H1 (cell line): ENCODE measurements at places on chromosomes 1 and 21. TPM values are rescaled to one million over a fixed set of nuclear protein-coding genes. Genes with fewer than 3 reads are reported as not detected.

- H3K4me3 ChIP-seq = no peak overlapping the region
Observed at GRCh38 chr1:220783453-220783852, 3.3 kb upstream of the MTARC1 start.

GRCh38 chr1:15848929-15849774 lies 1.6 kb downstream of the SPEN start:
- peak overlapping the region; percentile 47 for H3K4me3 ChIP-seq
- H3K27me3 ChIP-seq = no peaks in the 10 kb centered on the region
- H3K27ac ChIP-seq = peak overlapping the region; percentile 87
- H3K4me1 ChIP-seq = no peaks in the 10 kb centered on the region

C1orf115 gene
- 5.6 and 6.4 TPM in 2 replicates for total RNA-seq

DNA sequence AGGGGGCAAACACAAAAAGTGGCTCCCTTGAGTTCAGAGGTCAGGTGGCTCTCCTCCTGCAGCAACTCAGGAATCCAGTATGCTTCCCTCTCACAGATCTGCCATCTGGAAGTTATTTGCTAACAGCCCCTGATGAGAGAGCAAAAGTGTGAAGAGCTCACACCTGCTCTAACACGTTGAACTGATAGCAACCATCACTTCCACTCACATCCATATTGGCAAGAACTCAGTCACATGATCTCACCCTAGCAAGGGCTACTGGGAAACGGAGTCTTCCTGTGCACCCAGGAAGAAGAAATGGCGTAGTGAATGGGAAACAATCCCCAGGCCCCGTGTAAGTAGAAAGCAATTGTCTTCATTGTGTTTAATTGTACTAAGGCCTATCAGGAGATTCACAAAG lies 20.7 kb upstream of the SLC45A1 start:
- H3K36me3 ChIP-seq = no peaks in the 10 kb centered on the region
- H3K27me3 ChIP-seq = no peaks in the 10 kb centered on the region
- H3K4me1 ChIP-seq = peaks cover 3% of the 10 kb centered on the region; the same call in 1 of the 2 replicates
- DNase-seq = no peak

DNA sequence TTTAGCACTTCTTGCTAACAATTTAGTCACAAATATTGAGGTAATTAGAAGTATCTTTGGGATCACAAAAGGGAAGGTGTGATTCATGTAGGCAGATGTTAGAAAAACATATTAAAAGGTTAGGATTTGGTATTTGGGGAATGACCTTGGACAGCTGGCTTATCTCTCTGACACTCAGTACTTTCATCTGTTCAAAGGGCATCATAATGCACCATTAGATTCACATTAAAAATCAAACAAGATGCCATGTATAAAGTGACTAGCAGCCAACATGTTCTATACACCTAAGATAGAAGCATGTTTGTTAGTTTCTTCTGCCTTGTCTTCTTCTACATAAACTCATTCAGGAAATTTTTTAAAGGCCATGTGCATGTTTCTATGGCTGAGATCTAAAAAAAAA lies 56.5 kb upstream of the ESRRG start:
- no peaks in the 10 kb centered on the region; the same call in 1 of the 2 replicates for H3K4me1 ChIP-seq
- DNase-seq = no peak
- H3K4me3 ChIP-seq = no peak overlapping the region
- H3K27ac ChIP-seq = no peak overlapping the region

MSH4 gene
- total RNA-seq = 0.22 and 0.25 TPM in 2 replicates

DNA sequence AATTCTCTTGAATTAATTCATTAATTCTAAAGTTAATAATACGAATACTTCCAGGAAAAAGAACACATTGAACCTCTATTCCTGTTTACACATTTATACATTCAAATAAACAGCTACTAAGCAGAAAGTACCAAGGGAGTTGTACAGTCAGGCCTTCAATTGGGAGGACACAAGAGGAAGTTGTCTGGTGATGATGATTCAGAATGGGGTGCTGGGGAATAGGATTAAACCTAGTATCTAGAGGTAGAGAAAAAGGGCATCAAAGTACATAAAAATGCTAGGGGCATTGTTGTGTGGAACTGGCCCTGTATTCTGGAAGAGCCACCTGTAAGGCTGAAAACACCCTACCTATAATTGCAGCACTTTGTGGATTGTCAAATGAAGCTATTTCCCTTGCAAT lies 71.7 kb upstream of the MROH9 start:
- DNase-seq = no peak
- H3K27ac ChIP-seq = no peak overlapping the region
- peaks cover 1% of the 10 kb centered on the region for H3K27me3 ChIP-seq
- H3K4me3 ChIP-seq = no peak overlapping the region
- no peaks in the 10 kb centered on the region for H3K4me1 ChIP-seq

FAM151A gene
- not detected in 2 replicates for total RNA-seq

CD164L2 gene
- total RNA-seq = 3.3 and 3.8 TPM in 2 replicates

- H3K27me3 ChIP-seq = no peaks in the 10 kb centered on the region
- no peak overlapping the region for H3K4me3 ChIP-seq
- peaks cover 10% of the 10 kb centered on the region for H3K36me3 ChIP-seq
- no peak for DNase-seq
- H3K27ac ChIP-seq = no peak overlapping the region
Observed at GRCh38 chr1:63632110-63632509, 38.9 kb downstream of the PGM1 start.

GRCh38 chr1:221992427-221992826 lies 250.5 kb upstream of the DUSP10 start:
- no peak overlapping the region for H3K27ac ChIP-seq
- H3K36me3 ChIP-seq = no peaks in the 10 kb centered on the region
- H3K4me3 ChIP-seq = no peak overlapping the region
- no peaks in the 10 kb centered on the region; the same call in 1 of the 2 replicates for H3K4me1 ChIP-seq
- H3K27me3 ChIP-seq = no peaks in the 10 kb centered on the region

GRCh38 chr1:166675213-166675612 lies 164.1 kb upstream of the POGK start:
- H3K4me3 ChIP-seq = no peak overlapping the region
- DNase-seq = no peak
- H3K27me3 ChIP-seq = no peaks in the 10 kb centered on the region
- H3K36me3 ChIP-seq = no peaks in the 10 kb centered on the region
- no peak overlapping the region for H3K27ac ChIP-seq
- H3K4me1 ChIP-seq = no peaks in the 10 kb centered on the region

TRIM67 gene
- total RNA-seq = not detected in 2 replicates

DNA sequence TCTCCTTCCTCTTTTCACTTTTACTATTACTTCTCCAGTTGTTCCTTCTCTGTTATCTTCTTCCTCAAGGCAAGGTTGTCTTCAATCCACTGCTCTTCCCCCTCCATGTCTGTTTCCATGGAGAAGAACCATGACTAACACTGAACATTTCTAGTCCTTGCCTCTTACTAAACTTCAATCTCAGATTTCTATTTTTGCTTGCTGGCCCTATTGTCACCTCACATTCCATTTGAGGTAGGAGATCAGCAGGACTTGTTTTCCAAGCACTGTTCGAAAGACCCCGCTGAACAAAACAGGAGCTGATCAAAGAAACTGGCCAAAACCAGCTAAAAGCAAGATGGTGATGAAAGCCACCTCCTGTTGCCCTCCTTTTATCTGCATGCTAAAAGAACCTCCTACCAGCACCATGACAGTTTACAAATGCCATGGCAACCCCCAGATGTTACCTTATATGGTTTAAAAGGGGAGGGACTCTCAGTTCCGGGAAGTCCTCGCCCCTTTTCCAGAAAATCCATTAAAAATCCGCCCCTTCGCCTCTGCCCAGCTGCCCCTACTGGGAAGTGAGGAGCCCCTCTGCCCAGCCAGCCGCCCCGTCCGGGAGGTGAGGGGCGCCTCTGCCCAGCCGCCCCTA lies 22.6 kb downstream of the GON4L start:
- H3K36me3 ChIP-seq = no peaks in the 10 kb centered on the region

DNA sequence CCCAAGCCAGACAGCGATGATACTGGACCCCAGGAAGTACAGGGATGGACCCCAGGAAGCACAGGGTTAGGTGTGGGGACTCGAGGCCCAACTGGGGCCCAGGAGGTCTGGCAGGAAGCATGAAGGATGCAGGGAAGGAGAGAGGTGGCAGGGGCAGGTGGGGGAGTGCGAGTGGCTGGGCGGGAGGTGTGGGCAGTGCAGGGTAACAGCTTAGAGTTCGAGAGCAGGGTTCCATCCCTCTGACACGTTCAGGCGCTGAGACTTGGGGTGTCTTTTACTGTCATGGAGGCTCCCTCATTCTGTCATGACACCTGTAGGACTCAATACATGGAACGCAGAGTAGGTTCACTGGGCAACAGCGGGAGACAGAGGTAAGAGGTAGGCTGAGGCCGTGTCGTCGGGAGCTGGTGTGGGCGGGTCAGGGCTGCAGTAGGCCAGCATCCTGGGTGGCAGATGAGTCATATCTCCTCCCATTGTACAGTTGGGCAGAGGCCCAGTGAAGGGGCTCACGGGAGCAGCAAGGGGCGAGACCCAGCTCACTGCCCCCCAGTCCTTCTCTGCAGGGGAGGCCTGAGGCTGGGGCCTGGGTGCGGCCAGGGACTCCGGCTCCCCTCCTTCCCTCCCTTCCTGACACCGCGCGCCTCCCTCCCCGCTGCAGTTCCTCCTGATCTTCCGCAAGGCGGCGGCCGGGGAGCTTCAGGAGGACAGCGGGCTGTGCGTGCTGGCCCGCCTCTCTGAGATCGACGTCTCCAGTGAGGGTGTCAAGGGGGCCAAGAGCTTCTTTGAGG lies 11.6 kb upstream of the CTRC start:
- peaks cover 7% of the 10 kb centered on the region; the same call in 1 of the 2 replicates for H3K4me1 ChIP-seq
- no peak overlapping the region for H3K4me3 ChIP-seq
- H3K27ac ChIP-seq = no peak overlapping the region
- no peaks in the 10 kb centered on the region; the same call in 1 of the 2 replicates for H3K36me3 ChIP-seq

CLDN14 gene
- not detected in 2 replicates for total RNA-seq

ERICH3 gene
- not detected in 2 replicates for total RNA-seq

HPCAL4 gene
- 0.46 and 0.54 TPM in 2 replicates for total RNA-seq

CHRM3 gene
- 2.9 and 5.0 TPM in 2 replicates for total RNA-seq

DCST1 gene
- not detected in 2 replicates for total RNA-seq

DNA sequence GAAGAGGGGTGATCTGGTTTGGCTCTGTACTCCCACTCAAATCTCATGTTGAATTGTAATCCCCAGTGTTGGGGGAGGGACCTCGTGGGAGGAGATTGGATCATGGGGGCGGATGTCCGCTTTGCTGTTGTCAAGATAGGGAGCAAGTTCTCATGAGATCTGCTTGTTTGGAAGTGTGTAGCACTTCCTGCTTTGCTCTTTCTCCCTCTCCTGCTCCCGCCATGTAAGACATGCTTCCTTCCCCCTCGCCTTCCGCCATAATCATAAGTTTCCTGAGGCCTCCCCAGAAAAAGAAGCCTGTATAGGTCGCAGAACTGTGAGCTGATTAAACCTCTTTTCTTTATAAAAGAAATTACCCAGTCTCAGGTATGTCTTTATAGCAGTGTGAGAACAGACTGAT lies 27.9 kb downstream of the MYOM3 start:
- H3K27ac ChIP-seq = no peak overlapping the region
- H3K36me3 ChIP-seq = no peaks in the 10 kb centered on the region
- H3K4me1 ChIP-seq = no peaks in the 10 kb centered on the region
- H3K27me3 ChIP-seq = no peaks in the 10 kb centered on the region

IFI16 gene
- total RNA-seq = 0.63 and 1.1 TPM in 2 replicates

- H3K4me1 ChIP-seq = no peaks in the 10 kb centered on the region
- H3K27me3 ChIP-seq = no peaks in the 10 kb centered on the region
- peaks cover 47% of the 10 kb centered on the region for H3K36me3 ChIP-seq
- DNase-seq = no peak
- H3K4me3 ChIP-seq = no peak overlapping the region
- H3K27ac ChIP-seq = no peak overlapping the region
Observed at GRCh38 chr1:40763742-40764532, 19.6 kb upstream of the KCNQ4 start.

DNA sequence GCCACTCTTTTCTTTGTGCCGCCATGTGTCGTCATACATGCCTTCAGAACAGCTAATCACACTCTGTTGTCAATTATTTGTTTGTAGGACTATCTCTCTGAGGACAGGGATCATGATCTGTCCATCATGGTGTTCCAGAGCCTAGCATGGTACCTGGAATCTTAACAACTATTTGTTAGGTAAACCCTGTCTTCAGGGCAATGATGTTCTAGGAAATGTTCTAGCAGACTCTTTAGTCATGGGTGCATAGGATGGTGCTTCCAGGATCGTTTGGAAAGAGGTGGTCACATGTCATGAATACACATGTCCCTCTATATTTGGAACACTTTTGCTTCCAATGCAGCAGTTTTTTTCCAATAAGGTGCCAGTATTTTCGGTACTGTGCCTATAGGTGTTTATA lies 18.2 kb upstream of the KIAA0040 start:
- no peak overlapping the region for H3K27ac ChIP-seq
- H3K27me3 ChIP-seq = no peaks in the 10 kb centered on the region
- DNase-seq = no peak
- no peaks in the 10 kb centered on the region for H3K36me3 ChIP-seq

BTBD19 gene
- 1.1 and 1.5 TPM in 2 replicates for total RNA-seq

GRCh38 chr1:175116903-175117302 lies 49.3 kb downstream of the TNN start:
- H3K27me3 ChIP-seq = no peaks in the 10 kb centered on the region
- H3K36me3 ChIP-seq = no peaks in the 10 kb centered on the region
- H3K4me1 ChIP-seq = no peaks in the 10 kb centered on the region
- H3K4me3 ChIP-seq = no peak overlapping the region
- DNase-seq = no peak

- H3K36me3 ChIP-seq = no peaks in the 10 kb centered on the region
- no peaks in the 10 kb centered on the region for H3K4me1 ChIP-seq
- no peak for DNase-seq
- H3K4me3 ChIP-seq = no peak overlapping the region
Observed at GRCh38 chr21:39938086-39938625, 70.9 kb downstream of the PCP4 start.

GRCh38 chr1:167849666-167850065 lies 64.3 kb downstream of the ADCY10 start:
- DNase-seq = no peak
- H3K27ac ChIP-seq = no peak overlapping the region
- H3K27me3 ChIP-seq = no peaks in the 10 kb centered on the region
- H3K36me3 ChIP-seq = no peaks in the 10 kb centered on the region
- H3K4me1 ChIP-seq = no peaks in the 10 kb centered on the region
- no peak overlapping the region for H3K4me3 ChIP-seq

WNT9A gene
- total RNA-seq = 0.78 and 1.1 TPM in 2 replicates

DNA sequence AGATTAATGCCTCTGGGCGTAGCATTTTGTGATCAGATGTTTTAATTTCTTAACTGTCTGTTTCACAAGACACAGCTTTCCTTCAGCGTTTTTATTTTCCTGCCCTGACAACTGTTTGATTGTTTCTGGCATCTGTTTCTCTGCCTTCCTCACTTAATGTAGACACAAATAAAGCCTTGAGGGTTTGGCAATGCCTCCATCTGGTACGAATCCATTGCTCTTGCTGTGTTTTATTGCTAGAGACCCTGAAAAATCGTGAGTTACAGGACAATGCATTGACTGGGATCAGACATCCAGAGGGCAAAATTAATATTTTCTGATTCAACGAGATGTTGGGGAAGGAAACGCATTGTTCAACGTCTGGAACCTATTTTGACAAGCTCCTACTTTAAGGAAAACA lies 363.5 kb downstream of the MRPL39 start:
- no peaks in the 10 kb centered on the region for H3K27me3 ChIP-seq
- H3K27ac ChIP-seq = no peak overlapping the region
- no peaks in the 10 kb centered on the region for H3K36me3 ChIP-seq
- no peaks in the 10 kb centered on the region for H3K4me1 ChIP-seq
- no peak overlapping the region for H3K4me3 ChIP-seq

MAP3K21 gene
- total RNA-seq = 21.3 and 21.8 TPM in 2 replicates

- H3K36me3 ChIP-seq = no peaks in the 10 kb centered on the region; the same call in 1 of the 2 replicates
- H3K4me3 ChIP-seq = peak overlapping the region; percentile 92
- DNase-seq = no peak
- no peaks in the 10 kb centered on the region; the same call in 1 of the 2 replicates for H3K4me1 ChIP-seq
- peak overlapping the region; percentile 96 for H3K27ac ChIP-seq
Observed at GRCh38 chr1:171486048-171486519, 754 bp downstream of the PRRC2C start.

- H3K36me3 ChIP-seq = no peaks in the 10 kb centered on the region
- no peak overlapping the region for H3K27ac ChIP-seq
- H3K27me3 ChIP-seq = no peaks in the 10 kb centered on the region
- H3K4me3 ChIP-seq = no peak overlapping the region
- DNase-seq = no peak
Observed at GRCh38 chr1:43868741-43869067, 64.9 kb upstream of the ARTN start.
